ENCODE measurements at places on chromosomes 5 and 9.

DNA sequence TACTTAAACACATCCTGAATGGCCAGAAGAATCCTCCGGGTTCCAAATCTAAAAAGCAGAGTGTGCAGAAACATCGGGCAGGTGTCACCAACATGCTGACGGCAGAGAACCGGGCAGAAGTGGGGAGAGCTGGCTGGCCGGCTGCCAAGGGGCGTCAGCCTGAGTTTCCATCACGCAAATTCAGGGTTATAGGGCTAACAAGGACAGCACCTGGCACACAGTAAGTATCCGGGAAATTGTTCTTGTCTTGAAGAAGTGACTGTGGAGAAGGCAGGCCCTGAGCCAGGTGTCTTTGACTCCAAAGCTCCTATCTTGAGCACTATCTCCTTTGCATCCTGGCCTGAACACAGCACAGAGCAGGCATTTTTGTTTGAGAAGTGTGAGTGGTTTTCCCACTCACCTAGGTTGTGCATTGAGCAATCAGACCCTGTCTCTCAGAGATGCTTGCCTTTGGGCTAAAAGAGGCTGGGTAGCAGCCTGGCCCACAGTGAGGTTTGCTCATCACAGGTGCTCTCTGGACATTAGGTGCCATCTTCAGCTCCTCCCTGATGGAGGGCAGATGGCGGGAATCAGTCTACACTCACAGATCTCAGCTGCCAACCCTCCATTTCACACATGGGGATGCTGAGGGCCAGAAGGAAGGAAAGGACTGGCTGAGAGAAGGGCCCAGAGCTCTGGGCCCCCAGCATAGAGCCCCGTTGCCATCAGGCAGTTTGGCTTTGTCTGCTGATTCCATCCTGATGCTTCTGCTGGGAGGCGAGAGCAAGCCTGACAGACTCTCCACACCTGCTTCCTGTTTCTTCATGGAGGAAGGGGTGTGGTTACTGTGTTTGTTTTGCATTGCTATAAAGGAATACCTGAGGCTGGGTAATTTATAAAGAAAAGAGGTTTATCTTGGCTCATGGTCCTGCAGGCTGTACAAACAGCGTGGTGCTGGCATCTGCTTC is 52.8 kb downstream of the WHRN start:
- no peak overlapping the region for H3K27ac ChIP-seq
- no peaks in the 10 kb centered on the region for H3K4me1 ChIP-seq
- no peak for DNase-seq
- no peaks in the 10 kb centered on the region for H3K27me3 ChIP-seq
- no peaks in the 10 kb centered on the region for H3K36me3 ChIP-seq

DNA sequence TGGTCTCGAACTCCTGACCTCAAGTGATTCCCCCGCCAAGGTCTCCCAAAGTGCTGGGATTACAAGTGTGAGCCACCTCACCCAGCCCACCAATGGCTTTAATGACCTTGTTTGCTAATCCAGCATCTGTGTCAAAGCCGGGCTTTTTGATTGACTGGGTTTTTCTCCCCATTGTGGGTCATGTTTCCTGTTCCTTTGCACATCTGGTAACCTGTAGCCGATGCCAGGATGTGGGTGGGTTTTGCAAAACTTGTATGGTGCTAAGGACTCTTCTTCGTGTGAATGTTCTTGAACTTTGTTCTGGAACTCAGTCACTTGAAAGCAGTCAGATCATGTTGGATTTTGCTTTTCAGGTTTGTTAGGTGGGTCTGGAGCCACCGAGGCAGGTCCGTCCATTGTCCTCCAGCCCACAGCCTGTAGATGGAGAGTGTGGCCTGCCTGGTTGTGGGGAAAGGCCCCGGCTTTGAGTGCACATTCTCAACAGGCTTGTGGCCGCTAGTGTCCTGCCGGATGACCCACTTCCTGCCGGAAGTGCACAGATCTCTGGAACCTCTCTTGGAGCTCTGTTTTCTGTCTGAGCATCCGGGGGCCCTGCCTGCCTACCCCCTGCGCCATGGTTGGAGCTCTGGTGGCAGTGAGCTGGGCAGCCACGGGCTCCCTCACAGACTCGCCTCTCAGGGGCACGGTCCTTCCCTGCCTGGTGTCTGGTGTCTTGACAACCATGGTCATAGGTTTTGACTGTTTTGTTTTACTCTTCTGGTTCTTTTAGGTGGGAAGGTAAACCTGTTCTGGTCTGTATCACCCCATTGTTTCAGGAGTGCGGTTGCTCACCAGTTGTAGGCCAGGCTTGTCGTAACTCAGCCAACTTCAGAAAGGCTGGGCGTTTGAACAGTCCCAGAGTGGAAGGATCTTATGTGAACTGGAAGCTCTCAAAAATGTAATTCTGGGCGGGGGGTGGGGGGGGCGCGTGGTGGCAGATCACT is 69.6 kb upstream of the CACNA1B start:
- peaks cover 3% of the 10 kb centered on the region for H3K36me3 ChIP-seq
- H3K4me1 ChIP-seq: no peaks in the 10 kb centered on the region
- no peaks in the 10 kb centered on the region for H3K27me3 ChIP-seq
- H3K27ac ChIP-seq: no peak overlapping the region
- no peak overlapping the region for H3K4me3 ChIP-seq

DNA sequence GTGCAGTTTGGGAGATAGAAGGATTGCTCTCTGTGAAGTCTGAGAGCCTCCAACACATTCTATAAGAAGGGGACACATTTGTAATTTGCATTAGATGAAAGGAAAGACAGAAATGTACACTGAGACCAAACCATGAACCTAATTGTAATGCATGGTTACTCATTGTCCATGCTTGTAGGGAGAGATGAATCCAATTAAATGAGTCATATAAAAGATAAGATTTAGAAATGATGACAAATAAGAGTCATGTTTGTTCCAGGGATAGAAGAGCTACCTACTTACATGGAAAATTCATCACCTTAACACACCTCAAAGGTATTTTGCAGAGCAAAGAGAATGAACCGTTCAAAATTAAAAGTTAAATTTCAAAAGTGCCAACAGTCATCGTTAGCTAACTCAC is 85.1 kb downstream of the FBXL7 start:
- H3K27me3 ChIP-seq: no peaks in the 10 kb centered on the region
- no peak overlapping the region for H3K27ac ChIP-seq
- H3K36me3 ChIP-seq: no peaks in the 10 kb centered on the region
- no peak overlapping the region for H3K4me3 ChIP-seq
- H3K4me1 ChIP-seq: no peaks in the 10 kb centered on the region

DNA sequence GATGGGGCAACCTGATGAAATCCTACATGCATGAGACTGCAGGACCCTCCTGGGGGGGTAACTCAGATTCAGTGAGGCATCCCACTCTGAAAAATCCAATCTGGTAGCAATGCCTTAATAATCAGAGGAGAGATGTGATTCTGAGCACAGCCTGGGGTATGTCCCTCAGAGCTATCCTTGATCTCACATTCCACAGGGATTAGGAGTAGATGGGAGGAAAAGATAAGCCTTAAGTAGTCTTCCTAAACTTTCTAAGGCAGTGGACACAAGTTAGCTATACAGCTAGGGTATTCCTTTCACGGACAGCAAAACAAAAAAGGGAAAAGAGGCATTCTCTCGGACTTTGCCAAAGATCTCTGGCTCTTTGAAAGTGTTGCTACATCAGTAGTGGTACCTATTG is 3.9 kb upstream of the SPATA9 start:
- H3K27me3 ChIP-seq: no peaks in the 10 kb centered on the region
- H3K4me1 ChIP-seq: no peaks in the 10 kb centered on the region
- no peak for DNase-seq
- H3K36me3 ChIP-seq: no peaks in the 10 kb centered on the region
- H3K27ac ChIP-seq: no peak overlapping the region
- no peak overlapping the region for H3K4me3 ChIP-seq

DNA sequence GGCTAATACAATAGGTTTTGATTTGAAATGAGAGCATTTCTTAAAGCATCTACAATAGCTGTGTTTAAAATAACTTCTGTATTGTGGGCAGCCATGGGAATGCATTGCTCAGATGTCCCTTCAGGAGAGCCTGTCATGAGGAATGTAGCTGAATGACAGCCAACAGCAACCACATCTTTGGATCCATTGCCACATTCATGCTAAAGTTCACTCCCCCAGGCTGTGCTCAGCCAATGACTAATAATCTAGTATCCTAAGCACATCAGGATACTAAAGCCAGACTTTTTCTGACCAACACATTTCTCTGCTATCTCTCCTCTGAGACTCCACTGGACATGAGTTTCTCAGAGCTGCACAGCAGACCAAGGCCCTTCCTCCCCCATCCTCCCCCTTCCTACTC is 45.5 kb downstream of the HTR1A start:
- H3K27me3 ChIP-seq: no peaks in the 10 kb centered on the region
- DNase-seq: no peak
- H3K4me3 ChIP-seq: no peak overlapping the region

- no peaks in the 10 kb centered on the region for H3K27me3 ChIP-seq
- no peaks in the 10 kb centered on the region for H3K36me3 ChIP-seq
- H3K27ac ChIP-seq: no peak overlapping the region
- no peak overlapping the region for H3K4me3 ChIP-seq
- no peaks in the 10 kb centered on the region for H3K4me1 ChIP-seq
- no peak for DNase-seq
Observed at GRCh38 chr5:95007921-95008597, 276.8 kb downstream of the MCTP1 start.

GRCh38 chr9:69584759-69585158 is 87.4 kb downstream of the APBA1 start:
- H3K27ac ChIP-seq: no peak overlapping the region
- DNase-seq: no peak
- H3K4me1 ChIP-seq: no peaks in the 10 kb centered on the region
- no peak overlapping the region for H3K4me3 ChIP-seq
- no peaks in the 10 kb centered on the region for H3K36me3 ChIP-seq

GRCh38 chr5:84242286-84242685 is 142.4 kb downstream of the EDIL3 start:
- DNase-seq: no peak
- no peak overlapping the region for H3K4me3 ChIP-seq
- peaks cover 5% of the 10 kb centered on the region for H3K4me1 ChIP-seq

- no peak overlapping the region for H3K27ac ChIP-seq
- no peak for DNase-seq
- H3K27me3 ChIP-seq: no peaks in the 10 kb centered on the region
- no peaks in the 10 kb centered on the region for H3K36me3 ChIP-seq
Observed at GRCh38 chr5:159319363-159319762, 10.9 kb downstream of the IL12B start.

- H3K36me3 ChIP-seq: no peaks in the 10 kb centered on the region
- DNase-seq: no peak
Observed at GRCh38 chr9:109403766-109404320, 83.0 kb upstream of the EPB41L4B start.

DNA sequence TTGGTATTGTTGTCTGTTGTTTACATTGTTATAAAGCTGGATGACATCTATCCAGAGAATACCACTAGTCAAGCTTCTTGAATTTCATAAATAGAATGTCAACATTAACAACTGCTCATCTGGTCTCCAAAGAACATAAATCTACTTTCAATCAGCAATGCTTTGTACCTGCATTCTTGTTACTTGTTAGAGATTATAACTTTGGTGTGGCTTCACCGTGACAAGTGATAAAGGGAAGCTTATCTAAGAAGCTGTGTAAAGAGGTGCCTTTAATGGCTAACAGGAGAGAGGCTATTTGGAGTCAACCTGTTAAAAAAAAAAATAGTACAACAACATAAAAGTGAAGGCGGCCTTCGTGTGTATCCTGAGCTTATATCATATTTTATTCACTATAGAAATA is 41.8 kb downstream of the MUSK start:
- no peak overlapping the region for H3K4me3 ChIP-seq
- no peaks in the 10 kb centered on the region for H3K36me3 ChIP-seq
- peaks cover 25% of the 10 kb centered on the region for H3K4me1 ChIP-seq
- DNase-seq: peak; percentile 63

DNA sequence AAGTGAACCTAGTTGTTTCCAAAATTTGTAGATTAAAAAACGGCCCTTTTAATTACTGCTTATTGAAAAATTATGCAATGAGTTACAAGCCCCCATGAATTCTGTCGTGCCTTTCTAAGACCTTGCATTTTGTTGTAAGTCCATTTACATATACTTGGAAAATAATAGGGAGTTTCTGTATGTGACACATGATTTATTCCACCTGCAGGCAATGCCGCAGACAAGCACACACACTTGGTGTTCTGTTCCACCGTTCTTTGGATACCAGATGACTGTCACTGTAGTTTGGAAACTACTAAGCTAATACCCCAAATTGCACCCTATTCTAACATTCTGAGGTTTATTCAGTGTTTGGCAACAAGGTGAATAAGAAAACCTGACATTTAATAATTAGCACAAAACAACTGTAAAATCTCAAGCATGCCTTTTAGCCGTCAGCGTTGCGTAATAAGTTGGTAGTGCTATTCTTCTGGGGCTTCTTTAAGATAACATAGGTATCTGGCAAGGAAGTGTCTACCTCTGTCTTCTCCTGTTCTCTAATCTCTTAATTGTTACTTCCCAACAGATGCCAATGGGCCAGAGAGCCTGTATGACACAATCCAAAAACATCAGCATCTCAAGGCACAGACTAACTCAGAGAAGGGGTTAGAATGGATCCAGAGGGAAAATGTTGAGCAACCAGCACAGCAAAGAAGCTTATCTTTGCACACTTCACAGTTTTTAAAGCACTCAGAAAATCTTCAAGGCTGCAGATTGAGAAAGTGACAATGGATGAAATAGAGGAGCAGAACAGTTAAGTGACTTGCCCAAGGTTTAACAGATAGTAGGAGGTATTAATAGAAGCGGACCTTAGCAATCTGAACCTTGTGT is 48.2 kb upstream of the DPYSL3 start:
- no peak for DNase-seq
- 0 out of 2 replicates have a peak, but pooled peaks cover 8% of the 10 kb centered on the region for H3K4me1 ChIP-seq
- no peak overlapping the region for H3K27ac ChIP-seq
- H3K4me3 ChIP-seq: no peak overlapping the region
- H3K27me3 ChIP-seq: no peaks in the 10 kb centered on the region
- H3K36me3 ChIP-seq: no peaks in the 10 kb centered on the region

DNA sequence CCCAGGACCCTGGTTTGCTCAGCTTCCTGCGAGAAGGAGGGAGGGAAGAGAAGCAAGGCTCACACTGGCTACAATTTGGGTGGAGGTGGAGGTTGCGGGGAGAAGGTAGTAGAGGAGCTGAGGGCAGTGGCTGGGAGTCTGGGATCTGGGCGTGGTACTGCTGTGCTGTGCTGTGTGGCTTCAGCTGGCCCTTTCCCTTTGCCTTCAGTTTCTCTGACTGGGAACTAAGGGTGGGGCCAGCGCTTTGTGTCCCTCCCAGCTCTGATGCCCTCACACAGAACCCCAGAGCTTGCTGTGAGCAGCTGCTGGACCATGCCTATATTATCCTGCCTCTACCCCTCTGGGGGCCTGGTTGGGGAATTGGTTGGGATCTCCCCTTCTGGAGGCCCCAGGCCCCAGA is 60.9 kb downstream of the RGS3 start:
- peaks cover 36% of the 10 kb centered on the region for H3K4me1 ChIP-seq
- no peak for DNase-seq
- no peak overlapping the region for H3K4me3 ChIP-seq
- H3K27me3 ChIP-seq: no peaks in the 10 kb centered on the region

All from Caco-2 (cell line).